Omental fat pad (tissue), 4 donors: ENCODE measurements at places on chromosomes 5 and 9. TPM values are rescaled to one million over a fixed set of nuclear protein-coding genes. Genes with fewer than 3 reads are reported as not detected.

AK8 gene
- not detected for total RNA-seq

DNA sequence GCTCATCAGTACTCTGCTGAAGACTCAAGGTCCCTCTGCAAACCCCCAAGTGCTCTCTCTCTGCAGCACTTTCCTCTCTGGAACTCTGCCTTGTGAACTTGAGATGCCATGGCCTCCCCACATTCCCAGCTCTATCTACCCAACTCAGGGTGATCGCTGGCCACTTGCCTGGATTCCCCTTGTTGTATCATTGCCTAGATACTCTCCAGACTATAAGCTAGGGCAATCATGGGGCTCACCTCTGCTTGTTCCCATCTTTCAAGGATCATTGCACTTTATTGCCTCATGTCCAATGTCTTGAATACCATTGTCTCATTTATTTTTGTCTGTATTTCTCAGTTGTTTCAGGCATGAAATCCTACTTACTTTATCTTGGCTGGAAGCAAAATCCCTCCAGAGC lies 144.1 kb downstream of the PLPPR1 start:
- no peak for DNase-seq

GRCh38 chr9:130728721-130729120 lies 35.1 kb downstream of the EXOSC2 start:
- no peak for DNase-seq

GRCh38 chr5:74409166-74409706 lies 231.3 kb downstream of the ENC1 start:
- no peak for DNase-seq

GRCh38 chr5:142175039-142175438 lies 66.5 kb downstream of the NDFIP1 start:
- no peak for DNase-seq
